ENCODE measurements at places on chromosomes 7 and 10. TPM values are rescaled to one million over a fixed set of nuclear protein-coding genes. Genes with fewer than 3 reads are reported as not detected.

The CCDC146 gene
- total RNA-seq, result 3.3 TPM

The RBP4 gene
- total RNA-seq, result not detected

The MLXIPL gene
- not detected for total RNA-seq

The ELOVL3 gene
- total RNA-seq, result 0.32 TPM

GRCh38 chr10:84204122-84204521, 9.8 kb downstream of the CDHR1 start:
- no peak for ATAC-seq

DNA sequence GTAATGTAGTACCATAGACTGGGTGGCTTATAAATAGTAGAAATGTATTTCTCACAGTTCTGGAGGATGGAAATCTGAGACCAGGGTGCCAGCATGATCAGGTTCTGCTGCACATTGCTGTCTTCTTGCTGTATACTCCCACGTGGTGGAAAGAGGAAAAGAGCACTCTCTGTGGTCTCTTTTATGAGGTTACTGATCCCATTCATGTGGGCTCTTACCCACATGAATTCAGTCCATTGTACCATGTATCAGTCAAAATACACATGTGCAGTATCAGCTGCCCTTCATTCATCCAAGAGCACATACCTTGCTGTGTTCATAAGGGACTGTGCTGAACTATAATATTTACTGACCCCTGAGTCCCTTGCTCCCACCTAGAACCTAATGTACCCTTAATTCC, 17.1 kb downstream of the PNLIPRP2 start:
- ATAC-seq, result no peak

DNA sequence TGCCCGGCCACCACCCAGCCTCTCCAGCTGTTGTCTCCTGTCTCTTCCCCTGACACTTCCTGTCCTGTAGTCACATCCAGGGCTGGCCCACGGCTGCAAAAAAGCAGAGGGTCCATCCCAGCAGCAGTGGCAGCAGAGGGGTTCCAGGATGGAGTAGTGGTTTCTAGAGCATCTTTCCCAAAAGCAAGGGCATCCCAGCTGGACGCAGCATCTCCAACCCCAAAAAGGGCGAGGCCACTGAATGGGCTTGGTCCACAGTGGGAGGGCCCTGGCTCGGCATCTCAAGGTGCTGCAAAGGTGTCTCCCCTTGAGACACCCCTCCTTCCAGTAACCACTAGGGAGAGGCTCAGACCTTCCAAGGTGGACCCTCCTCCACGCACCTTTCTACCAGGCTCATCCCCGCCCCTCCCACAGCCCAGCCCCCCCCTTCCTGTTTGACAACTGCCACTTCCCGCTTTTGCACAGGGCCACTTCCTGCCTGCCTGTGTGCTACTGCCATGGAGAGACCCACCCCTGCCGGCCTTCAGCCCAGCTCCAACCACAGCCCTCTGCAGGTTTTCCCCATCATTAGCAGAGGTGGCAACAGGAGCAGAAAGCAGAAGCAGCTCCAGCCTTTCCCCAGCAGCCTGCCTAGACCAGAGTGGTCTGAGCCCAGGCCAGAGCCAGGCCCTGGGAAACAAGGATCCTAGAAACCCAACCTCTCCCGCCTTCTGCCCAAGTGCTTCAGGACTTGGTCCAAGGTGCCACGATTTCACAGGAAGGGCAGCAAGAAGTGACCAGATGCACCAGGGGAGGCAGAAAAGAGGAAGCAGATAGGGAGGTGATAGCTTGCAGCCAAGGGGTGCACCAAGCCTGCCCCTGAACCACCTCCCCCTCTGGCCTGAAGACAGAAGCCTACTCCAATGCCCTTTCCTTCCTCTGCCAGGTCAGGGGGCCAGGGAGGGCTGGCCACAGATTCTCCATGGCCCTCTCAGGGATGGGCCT, 8.6 kb downstream of the CAMK2G start:
- peak; percentile 88 for ATAC-seq

- ATAC-seq, result no peak
Observed at GRCh38 chr10:122639801-122640200, 59.8 kb downstream of the C10orf120 start.

DNA sequence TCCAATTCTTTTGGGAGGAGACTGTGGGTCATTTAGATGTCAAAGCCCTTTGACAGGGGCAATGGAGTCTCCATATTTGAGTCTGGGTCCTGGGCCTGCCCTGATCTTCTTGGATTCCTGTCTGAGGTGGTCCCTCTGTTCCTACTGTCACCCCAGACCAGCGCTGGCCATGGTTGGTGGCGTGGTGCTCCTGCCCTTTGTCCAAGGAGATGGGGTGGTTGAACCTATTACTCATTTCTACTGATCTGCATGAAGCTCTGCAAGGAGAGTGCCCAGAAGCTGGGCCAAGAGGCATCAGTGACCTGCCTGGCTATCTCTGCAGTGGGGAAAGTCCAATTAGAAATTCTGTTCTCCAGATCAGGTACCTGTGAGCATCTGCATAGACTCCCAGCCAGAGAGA, 355.6 kb upstream of the NUPR2 start:
- ATAC-seq, result no peak

DNA sequence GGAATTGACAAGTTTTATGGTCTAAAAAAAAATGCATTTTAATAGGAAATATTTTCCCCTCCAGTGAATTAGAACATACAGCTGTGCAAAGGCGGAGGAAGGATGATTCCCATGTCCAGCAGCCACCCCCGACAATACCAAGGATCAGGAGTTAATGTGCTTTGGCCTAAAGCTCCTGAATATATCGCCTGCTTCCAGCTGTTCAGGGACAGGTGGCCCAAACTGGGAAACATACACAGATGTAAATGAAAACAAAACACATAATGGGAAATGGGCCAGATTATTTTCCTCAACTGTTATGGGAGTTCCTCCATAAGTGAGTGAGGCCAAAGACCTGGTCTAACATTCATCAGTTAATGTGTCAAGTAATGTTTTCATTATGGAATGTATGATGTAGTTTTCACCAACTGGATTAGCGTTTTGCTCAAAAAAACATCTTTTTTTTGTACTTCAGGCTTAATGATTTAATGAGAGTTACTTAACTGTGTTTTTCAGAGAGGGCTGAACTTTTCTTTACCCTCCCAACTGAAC, 55.1 kb upstream of the LAMB1 start:
- no peak for ATAC-seq

DNA sequence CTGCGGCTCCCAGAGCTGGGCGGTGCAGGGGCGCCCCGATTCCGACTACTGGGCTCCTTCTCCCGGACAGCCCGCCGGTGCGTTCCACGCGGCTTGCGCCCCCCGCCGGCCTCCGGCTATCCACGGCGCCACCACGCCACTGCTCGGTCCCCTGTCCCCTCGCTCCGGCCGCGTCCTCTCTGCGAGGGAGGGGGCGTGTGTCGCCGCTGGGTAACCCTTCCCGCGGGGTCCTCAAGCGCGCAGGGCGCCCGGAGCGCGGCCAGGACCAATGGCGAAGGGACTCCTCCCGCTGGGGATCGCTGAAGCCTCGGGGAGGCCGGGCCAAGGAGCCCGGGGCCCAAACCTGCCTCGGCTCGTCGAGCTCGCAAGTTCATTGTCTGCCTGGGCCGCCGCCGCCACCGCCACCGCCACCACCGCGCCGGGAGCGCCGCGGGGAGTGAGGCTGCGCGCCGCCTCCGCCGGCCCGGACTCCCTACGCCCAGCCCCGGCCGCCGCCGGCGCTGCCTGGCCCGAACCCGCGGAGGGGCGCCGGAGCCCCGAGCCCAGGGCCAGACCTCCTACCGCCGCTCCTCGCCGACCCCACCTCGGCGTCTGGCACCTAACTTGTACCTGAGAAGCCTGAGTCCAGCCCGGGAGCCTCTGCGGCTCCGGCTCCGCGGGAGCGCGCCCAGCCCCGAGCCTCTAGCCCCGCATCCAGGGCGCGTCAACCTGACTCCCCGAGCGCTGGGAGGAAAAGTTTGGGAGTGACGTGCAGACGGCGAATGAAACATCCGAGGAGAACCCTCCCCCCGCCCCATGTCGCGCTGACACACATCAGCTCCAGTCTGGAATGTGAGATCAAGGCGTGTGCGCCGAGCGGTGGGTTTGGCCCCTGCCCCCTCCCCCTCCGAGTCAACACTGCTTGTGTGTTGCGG, at the start of gene CHST15:
CHST15 (minus strand) TSS at position 739 of the 914 bp plus-strand sequence. CDS start 47,386 bp downstream, outside the sequence.
- ATAC-seq, result peak; percentile 52

Data from activated T-helper 17 cell treated with anti-CD3 and anti-CD28 coated beads, Interleukin-2, amount 50 U/mL, for 72 hours (primary cell).